ENCODE measurements at places on chromosomes 11 and 22. TPM values are rescaled to one million over a fixed set of nuclear protein-coding genes. Genes with fewer than 3 reads are reported as not detected.

INS gene
- total RNA-seq = not detected

DNA sequence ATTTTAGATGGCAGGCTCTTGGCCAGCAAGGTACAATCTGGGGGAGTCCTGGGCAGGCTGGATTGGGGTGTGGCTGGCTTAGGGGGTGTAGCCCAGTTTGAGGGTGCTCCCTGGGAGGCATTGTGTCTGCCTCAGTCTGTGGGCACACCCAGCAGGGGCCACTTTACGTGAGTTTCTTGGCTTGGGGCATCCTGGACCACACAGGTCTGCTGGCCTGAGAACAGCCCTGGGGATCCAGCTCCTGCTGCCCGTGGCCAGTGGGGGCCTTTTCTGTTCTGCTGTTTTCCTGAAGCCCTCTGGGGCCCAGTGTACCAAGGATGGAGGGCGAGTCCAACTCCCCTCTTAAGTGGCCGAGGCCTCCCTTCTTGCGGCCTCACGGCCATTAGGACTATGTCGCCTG is 71.9 kb downstream of the MPPED1 start:
- no peak for DNase-seq

DNA sequence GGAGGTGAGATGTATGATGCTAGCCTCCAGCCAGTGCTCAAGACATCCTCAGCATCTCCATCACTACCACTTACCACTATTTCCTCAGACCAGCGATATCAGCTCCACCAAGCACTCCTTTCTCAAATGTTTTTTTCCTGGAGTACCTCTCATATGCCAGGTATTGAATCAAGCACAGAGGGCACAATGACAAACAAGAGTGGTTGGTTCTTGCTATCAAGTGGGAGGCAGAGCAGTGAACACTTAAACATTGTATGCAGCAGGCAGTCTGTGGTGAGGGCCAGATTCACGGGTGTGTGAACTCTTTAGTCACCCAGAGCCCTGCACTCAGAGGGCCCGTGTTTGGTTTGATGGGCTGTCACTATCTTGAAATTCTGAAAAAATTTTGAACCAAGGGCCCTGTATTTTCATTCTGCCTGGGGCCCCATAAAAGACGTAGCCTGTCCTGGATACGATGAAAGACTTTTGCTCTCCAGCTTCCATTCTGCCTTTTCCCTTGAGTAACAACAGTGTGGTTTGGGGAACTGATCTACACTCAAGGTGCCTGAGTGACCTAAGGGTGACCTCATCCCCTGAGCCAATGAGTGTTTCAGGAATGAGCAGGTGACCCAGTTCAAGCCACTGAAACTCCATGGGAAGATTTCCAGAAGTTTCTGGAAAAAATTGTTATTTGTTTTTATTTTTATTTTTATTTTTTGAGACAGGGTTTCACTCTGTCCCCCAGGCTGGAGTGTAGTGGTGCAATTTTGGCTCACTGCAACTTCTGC is 348.4 kb upstream of the NARS2 start:
- DNase-seq = no peak

- no peak for DNase-seq
Observed at GRCh38 chr22:39688186-39688785, 117.7 kb downstream of the CACNA1I start.

- DNase-seq = no peak
Observed at GRCh38 chr11:68066742-68067141, 27.9 kb downstream of the TCIRG1 start.

BCO2 gene
- total RNA-seq = 8.1 TPM

- DNase-seq = peak; percentile 41
Observed at GRCh38 chr11:19259487-19260345, 19.0 kb upstream of the E2F8 start.

- DNase-seq = no peak
Observed at GRCh38 chr11:119745776-119746535, 17.0 kb upstream of the NECTIN1 start.

DNA sequence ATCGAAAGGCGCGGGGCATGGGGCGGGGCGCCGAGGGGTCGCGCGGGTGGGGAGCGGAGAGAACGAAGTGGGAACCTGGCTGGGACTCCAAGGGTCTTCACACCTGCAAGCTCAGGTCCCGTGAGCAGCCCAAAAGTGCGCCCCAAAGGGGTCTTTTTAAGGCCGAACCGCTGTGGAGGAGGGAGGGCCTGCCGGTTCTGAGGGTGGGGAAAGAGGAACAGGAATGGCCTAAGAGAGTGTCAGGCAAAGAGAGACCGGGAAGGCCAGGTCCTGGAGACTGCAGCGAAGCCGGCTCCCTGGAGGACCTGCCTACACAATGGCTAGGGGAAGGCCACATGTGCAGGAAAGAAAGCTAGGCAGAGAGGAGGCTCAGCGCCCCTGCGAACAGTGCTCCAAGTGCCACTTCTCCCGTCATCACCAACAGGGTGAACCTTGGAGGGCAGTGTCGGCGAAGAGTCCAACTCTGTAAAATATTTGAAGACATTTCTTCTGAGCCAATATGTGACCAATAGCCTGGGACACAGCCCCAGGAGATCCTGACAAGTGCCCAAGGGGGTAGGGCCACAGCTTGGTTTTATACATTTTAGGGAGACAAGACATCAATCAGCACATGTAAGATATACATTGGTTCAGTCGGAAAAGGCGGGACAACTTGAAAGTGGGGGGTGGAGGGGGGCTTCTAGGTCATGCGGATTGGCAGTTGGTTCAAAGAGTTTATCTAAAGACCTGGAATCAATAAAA is 710 bp upstream of the DGCR2 start:
- no peak for DNase-seq

APOL4 gene
- total RNA-seq = not detected

DNA sequence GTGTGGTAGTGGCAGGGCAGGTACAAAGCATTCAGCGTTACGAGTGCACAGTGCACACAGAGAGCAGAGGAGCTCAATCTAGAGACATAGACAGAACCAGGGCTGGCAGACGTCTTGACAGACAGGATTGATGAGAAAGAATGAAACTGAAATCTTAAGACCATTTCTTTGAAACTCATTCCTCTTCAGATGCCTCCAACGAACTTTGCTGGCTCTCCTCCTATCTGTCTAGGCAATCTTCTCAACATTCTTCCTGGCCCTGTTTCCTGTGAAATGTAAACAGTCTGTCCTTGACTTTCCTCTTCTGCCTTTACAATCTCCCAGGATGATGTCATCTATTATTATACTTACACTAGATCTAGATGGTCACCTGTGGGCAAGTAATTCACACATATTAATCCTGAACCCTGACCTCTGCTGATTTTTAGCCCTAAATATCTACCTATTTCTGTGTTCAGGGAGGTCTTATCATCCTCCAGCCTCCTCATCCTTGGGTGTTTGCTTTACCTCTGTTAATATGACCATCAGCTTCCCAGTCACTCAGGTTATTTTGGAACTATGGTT is 119.5 kb downstream of the ENTHD1 start:
- DNase-seq = no peak

DNA sequence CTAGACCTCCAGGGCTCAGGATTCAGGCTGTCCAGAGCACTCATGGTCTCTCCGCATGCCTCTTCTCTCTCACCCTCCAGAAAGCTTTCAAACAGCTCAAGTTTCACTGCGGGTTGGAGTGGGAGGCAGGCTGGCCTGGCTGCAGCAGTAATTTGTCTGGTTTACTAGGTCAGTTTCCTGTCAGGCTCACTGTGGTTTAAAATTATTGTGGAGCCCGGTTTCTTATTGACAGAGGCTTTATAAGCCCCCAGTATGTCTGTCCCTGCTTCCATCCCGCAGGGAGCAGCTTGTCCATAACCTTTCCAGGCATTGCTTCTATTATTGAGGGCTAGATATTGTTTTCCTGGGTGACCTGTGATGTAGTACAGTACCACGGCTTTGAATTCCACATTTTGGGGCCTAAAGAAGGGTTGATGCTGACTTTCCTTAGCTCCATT is 235.3 kb upstream of the SORL1-AS1 start:
- no peak for DNase-seq

RAB39A gene
- total RNA-seq = not detected

DNA sequence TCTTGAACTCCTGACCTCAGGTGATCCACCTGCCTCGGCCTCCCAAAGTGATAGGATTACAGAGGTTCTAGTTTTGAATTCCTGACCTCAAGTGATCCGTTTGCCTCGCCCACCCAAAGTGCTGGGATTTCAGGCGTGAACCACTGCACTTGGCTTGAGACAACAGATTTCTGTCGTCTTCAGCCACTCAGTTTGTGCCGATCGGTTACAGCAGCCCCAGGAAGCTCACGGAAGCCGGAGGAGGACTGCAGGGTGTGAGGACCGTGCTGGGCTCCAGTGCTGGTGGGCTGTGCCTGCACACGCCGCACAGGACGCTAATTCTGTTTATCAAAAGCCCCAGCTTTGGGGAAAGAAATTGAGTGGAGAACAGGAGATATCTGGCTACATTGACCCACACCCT is 82.0 kb downstream of the CELSR1 start:
- no peak for DNase-seq

DNA sequence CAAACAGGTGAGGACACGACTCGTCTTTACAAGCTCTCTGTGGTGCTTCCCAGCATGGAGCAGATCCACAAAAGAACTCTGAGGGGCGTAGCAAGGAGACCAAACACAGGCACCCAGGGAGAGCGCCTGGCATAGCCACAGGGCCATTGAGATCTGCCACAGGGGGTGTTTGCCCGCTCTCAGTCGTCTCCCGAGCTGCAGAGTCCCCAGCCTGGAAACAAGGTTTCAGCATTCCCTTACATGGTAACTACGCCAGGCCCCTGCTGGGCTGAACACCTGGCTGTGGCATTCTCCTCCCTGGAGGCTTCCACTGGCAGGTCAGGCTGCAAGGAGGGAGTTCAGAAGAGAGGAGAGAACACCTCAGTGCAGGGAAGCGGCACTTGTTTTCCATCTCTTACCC is 962.1 kb downstream of the NTM start:
- DNase-seq = no peak
